Left lung (tissue), 14 donors: ENCODE measurements at places on chromosomes 5 and 9. TPM values are rescaled to one million over a fixed set of nuclear protein-coding genes. Genes with fewer than 3 reads are reported as not detected.

Gene NTRK2
- polyA plus RNA-seq: 2.1 TPM

DNA sequence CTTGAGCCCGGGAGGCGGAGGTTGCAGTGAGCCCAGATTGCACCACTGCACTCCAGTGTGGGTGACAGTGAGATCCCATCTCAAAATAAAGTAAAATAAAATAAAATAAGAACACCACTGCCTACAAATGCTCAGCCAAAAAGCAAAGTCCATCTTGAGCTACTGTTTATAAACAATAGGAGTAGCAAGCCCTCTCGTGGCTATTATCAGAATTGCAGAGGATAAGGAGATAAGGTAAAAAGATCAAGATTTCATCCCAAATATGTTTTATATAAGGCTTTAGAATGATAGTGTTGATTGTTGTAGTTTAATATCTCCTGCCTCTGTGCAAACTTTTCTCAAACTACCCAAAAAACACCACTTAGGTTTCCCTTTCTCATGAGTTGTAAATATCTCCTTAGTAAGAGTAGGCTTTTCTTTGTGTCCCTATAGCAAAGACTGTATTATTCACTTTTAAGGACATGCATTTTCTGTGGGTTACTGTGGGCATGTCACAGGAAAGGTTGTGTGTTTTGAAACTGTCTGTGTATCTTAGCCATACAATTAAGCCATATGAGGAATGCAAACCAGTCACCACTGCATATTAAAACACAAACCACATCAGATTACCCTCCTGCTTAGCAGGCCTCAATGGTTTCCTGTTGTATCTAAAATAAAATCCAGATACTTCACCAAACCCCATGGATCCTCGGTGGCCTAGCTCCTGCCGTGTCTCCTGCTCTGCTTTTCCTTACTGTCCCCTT is 31.8 kb upstream of the CKS2 start:
- no peak overlapping the region for H3K4me3 ChIP-seq
- H3K27ac ChIP-seq: no peak overlapping the region
- H3K27me3 ChIP-seq: no peaks in the 10 kb centered on the region
- DNase-seq: no peak
- H3K4me1 ChIP-seq: peaks cover 16% of the 10 kb centered on the region

DNA sequence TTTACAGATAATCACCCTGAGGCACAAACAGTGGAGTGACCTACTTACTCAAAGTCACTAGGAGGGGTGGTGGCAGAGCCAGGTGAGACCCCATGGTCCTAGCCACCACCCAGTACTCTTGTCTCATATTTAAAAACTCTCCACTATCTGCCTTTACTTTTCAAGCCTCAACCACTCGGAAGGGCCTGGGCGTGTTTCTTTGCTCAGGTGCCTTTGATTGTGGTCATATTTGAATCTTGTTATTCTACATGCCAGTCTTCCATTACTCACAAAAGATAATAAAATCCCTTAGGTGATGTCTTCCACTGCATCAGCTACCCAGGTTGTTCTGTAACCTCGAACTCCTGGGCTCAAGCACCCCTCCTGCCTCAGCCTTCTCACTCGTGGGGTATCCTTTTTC is 20.7 kb upstream of the TRIM36 start:
- no peaks in the 10 kb centered on the region for H3K36me3 ChIP-seq
- no peak overlapping the region for H3K4me3 ChIP-seq
- H3K27ac ChIP-seq: no peak overlapping the region
- no peaks in the 10 kb centered on the region for H3K4me1 ChIP-seq
- no peak for DNase-seq

DNA sequence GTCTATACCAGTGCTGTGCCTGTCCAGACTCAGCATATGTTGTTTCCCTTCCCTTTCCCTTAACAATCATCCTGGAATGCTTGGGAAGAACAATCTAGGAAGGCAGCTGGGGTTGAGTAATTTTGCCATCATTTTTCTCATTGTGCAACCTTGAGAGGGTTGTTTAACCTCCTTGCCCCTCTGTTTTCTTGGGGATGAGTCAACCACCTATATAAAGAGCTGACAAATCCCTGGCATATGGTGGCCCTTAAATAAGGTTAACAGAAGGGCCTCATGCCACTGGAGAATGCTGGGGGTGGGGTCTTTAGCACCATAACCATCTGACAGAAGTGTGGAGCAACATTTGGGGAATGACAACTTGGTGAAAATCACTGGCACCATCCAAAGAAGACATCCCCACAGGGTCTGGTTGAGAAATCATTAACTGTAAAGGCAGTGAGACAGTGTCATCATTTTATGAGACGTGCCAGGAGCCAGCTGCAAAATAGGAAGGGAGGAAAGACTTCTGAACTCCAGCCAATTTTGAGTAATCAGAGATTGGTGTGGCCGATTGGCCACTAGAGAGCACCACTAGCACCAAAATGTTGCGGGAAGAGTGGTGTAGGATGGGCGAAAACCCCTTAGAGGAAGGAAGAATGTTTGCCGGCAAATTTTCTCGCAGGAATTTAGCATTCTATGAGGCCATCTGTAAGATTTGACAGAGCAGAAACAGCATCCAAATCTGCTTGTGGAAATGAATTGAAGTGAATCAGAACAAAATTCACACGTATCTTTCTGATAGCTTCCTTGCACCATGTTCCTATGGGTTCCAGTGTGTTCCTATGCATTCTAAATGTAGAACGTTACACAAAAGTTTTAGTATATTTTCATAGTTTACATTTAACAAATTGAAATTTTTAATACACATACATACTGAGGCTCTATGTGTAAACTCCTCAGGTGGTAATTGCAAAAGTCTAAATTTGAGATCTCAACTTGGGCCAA is 113.8 kb downstream of the MSX2 start:
- no peak overlapping the region for H3K4me3 ChIP-seq
- DNase-seq: no peak
- H3K27me3 ChIP-seq: no peaks in the 10 kb centered on the region
- no peak overlapping the region for H3K27ac ChIP-seq
- H3K4me1 ChIP-seq: no peaks in the 10 kb centered on the region

- no peaks in the 10 kb centered on the region for H3K4me1 ChIP-seq
- no peak for DNase-seq
- H3K36me3 ChIP-seq: no peaks in the 10 kb centered on the region
- no peak overlapping the region for H3K4me3 ChIP-seq
- H3K27ac ChIP-seq: no peak overlapping the region
- H3K27me3 ChIP-seq: no peaks in the 10 kb centered on the region
Observed at GRCh38 chr5:44257653-44258365, 131.4 kb downstream of the FGF10 start.

DNA sequence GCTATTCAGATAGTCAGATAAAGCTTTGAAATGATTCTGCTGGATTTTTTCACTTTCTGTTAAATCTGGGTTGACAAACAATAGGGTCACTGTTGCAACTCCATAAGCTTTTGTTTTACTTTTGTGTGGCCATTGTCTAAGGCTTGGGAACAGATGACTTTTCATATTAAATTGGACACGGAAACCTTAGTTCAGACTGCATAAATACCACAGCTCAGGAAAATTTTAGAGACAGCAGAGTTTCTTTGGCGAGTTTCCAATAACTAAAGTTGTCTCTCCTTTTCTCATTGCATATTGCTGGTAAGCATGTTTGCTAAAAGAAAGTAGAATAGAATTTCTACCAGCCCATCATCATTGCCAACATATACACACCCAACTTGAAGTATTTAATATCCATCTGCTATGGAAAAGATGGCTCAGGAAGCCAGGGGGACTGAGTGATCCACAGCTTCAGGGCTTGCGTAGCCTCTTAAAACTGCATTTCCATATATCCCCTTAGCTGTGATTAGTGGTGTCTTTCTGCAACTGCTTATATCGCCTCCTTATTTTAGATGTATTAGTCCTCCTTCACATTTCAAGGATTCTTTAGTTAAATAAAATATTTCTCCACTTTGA is 168.2 kb downstream of the ARHGAP26 start:
- no peaks in the 10 kb centered on the region for H3K27me3 ChIP-seq
- H3K4me3 ChIP-seq: no peak overlapping the region
- H3K4me1 ChIP-seq: peaks cover 27% of the 10 kb centered on the region
- DNase-seq: no peak
